ENCODE measurements at places on chromosomes 2 and 18. TPM values are rescaled to one million over a fixed set of nuclear protein-coding genes. Genes with fewer than 3 reads are reported as not detected.

CCDC74B gene
- 3.5 TPM for total RNA-seq

SYT4 gene
- not detected for total RNA-seq

CFAP53 gene
- total RNA-seq, result 0.27 TPM

LYPD6 gene
- 2.4 TPM for total RNA-seq
